ENCODE measurements at places on chromosomes 11 and 22.

DNA sequence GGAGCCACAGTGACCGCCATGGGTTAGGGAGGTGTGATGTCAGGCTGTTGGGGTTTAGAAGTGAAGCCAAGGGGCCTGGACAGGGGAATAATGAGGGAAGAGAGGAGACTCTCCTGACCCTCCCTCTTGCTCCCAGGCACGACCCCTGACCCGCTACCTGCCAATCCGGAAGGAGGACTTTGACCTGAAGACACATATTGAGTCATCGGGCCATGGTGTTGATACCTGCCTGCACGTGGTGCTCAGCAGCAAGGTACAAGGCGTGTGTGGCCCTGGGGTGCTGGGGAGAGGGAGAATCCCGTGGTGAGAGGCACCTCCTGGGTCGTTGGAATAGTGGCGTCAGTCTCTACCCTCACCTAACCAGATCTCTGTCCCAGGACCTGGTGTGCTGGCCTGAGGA lies 29.5 kb downstream of the TREH start:
- no peak for DNase-seq

- DNase-seq: no peak
These were observed 73.5 kb downstream of the BRD1 start for GRCh38 chr22:49753961-49754695.

DNA sequence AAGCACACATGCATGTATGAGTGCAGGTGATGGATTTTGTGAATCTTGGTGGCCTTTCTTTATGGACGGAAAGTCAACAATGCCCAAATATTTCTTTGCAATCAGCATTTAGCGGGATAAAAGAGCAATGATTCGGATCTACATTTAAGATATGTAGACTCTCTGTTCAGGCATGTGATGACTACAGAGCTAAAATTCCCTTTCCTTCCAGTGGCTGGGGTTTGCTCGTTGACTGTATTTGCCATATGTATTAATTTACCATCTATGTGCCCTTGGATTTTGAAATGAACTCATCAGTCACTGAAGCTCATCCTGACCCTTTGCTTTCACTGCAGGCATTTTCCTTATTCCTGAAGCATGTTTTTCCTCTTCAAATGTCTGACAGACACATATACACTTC lies 13.6 kb downstream of the BLID start:
- no peak for DNase-seq

DNA sequence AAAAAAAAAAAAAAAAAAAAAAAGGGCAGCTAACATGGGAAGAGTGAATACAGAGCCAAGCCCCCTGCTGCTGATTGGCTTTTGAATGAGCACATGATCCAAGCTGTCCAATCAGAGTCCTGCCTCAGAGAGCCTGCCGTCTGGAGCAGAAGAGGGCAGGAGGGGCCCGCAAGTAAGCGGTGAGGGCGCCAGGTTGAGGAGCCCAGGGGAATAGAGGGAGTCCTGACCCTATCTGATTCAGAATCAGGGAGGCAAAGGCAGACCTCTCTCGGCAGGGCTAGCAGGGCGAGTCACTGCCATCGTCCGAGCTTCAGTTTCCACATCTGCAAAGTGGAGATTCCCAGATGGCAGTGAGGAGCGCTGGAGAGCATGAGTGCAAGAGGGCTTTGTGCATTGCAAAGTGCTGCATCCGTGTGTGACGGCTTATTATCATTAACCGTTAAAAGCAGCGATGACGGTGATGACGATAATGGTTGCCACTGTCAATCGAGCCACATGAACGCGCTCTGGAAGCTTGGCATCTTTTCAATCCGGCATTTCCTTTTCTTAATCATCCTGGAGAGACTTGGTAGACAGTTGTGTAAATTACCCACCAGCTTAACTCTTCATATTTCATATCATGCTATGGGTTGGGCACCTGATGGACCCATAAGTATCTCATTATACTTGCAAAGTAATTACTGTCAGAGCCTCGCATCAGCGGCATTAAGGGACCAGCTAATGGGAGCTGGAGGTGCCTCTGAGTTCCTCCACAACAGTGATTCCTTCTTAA lies 68.6 kb upstream of the ATXN10 start:
- no peak for DNase-seq

- DNase-seq: no peak
These were observed 73.3 kb downstream of the SERGEF start for GRCh38 chr11:17939542-17939941.

- no peak for DNase-seq
These were observed 39.5 kb downstream of the CDKN1C start for GRCh38 chr11:2846056-2846455.

DNA sequence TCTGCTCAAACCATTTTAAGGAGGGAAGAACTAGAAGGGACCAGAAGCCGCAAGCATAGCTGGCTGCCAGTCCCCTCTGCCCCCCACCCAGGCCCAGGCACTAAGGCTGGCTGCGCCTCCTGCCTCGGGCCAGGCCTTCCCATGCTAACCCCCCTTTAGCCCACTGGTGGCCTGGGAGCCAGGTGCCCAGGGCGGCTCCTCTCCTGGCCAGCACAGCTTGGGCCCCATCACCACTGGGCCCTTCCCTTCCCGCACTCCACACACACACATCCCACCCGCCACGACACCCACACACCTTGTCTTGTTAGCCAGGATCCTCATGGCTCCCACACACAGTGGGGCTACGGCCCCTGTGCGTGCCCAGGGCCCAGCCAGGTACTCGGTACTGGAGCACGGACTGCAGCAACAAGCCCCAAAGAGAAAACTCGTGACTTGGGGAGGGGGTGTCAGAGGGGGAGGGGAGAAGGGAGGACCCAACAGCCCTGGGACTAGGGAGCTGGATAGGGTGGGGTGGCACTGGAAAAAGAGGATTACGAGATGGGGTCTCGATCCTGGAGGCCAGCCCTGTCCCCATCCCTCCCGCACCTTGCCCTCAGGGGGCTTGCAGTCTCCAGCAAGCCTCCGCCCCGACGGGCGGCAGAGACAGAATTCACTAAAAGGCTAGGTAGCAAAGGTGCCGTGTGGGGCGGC lies 16.0 kb downstream of the BCL9L start:
- DNase-seq: no peak

DNA sequence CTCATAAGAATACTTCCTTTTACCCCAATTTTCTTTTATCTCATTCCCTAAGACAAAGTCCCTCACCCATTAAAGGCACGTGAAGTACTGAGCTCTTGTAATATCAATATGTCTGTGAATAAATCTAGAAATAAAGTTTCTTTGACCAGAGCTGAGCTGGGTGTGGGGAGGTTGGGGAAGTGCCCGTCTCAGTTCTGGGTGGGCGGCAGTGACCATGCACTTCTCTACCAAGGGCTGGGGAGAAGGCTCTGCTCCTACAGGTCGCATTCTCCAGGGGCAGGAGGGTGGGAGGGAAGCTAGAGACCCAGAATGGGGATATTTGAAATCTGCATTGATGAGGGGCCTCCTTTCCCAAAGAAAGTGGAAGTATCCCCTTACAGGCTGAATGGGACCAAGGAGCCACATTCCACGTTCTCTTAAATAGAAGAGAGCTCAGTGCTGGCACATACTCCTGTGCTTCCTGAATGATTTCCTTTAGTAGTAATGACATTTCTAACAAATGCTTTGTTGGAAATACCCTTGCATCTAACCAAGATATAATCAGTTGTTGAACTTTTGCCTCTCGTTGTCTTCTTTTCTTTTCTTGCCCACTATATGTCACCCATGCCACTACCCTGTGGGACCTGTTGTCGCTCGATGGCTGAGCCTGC lies 16.1 kb downstream of the RBX1 start:
- DNase-seq: no peak

- no peak for DNase-seq
These were observed 907 bp downstream of the SLC15A3 start for GRCh38 chr11:60950933-60951605.

DNA sequence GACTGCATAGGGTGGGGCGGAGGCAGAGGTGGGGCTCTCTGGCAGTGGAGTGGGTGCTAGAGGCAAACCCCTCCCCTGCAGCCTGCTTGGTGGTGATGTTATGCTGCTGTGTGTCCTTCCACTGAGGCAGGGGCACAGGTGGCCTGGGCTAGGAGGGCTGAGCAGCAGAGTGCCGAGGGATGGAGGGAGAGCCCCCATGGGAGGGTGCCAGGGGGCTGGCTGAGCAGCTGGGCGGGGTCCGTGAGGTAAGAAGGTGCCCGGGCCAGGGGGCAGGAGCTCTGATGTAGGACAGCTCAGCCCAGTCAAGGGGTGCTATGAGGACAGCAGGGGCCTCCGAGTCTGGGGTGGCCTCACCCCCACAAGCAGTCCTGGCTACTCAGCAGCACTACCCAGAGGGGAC lies 4.2 kb downstream of the CLDN5 start:
- DNase-seq: no peak

- no peak for DNase-seq
These were observed 31.3 kb downstream of the RSF1 start for GRCh38 chr11:77789061-77789730.

DNA sequence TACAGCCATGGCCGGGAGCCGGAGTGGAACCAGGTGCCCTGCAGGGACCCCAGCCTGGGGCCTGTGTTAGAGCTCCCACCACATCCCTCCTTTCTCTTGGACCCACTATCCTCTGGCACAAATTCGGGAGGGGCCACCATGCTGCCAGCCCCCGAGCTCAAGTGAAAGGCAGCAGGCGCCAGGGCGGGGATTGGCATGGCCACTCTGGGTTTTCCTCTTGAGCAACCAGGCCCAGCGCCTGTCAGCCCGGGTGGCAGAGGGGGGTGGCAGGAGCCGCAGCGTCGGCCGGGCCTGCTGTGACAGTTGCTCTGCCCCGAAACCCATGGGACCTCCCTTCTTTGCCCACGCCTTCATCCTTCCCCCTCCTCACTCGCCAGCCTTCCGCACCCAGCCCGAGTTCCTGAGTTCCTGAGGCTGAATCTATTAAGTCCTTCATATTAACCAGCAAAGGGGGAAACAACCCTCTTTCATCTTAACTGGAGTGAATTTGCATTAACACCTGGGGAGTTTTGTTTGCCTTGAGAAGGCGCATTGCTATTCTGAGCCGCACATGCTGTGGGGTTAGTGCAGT lies 16.8 kb upstream of the CABP7 start:
- DNase-seq: no peak

- no peak for DNase-seq
These were observed 272.9 kb downstream of the DDX10 start for GRCh38 chr11:108937746-108938145.

GRCh38 chr11:108697872-108698473 lies 33.1 kb downstream of the DDX10 start:
- no peak for DNase-seq

- no peak for DNase-seq
These were observed 134.5 kb upstream of the NAV2 start for GRCh38 chr11:19577976-19578619.

DNA sequence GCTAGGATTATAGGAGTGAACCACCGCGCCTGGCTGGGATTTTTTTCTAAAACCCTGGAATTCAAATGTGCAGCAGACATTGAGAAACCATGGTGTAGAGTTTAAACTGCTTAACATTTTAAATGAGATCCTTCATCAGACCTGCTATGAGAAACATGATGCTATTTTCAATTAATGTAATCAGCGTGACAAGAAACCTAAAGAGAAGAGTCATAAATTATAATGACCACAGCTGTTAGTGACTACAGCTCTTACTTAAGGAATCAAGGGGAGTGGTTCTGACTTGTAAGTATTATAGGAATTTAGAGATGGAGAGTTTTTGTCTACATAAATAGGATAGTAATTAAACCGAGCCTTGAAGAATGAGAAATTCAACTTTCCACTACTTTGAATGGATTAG lies 170.6 kb downstream of the BARX2 start:
- no peak for DNase-seq

DNA sequence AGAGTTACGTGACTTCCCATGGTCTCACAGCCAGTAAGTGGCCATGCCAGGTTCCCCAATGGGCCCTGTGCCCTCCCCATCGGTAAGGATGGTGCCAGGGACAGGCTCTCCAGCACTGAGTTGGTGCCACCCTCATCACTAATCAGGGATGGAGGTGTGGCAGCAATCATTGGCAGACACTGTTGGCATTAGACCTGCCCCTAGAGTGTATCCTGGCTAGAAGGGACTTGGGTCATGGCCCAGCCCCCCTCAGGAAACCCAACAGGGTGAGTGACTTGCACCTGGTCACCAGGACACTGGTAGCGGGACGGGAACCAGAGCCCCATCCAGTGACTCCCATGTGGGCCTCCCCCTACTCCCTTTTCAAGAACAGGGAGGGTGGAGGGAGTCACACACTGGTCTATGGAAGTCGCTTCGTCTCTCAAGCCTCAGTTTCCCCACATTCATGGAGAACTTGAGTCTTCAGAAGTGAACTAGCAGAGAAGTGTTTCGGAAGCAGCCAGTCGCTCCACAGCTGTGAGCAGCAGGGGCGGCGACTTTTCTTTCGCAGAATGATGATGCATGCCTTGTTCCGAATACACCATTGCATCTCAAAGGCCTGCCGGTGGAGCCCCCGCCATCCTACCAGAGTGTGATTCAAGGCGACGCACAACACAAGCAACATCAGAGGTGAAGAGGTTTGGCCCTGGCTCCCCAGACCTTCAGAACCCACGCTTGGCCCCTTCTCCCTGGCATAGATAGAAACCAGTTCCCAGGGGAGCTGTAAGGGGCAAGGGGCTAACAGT lies 12.9 kb downstream of the MS4A10 start:
- DNase-seq: no peak

- no peak for DNase-seq
These were observed 15.8 kb upstream of the ZC3H12C start for GRCh38 chr11:110077346-110077745.

- no peak for DNase-seq
These were observed 23.0 kb downstream of the ALX4 start for GRCh38 chr11:44286911-44287310.

GRCh38 chr11:16111690-16112089 lies 244.7 kb downstream of the SOX6 start:
- DNase-seq: no peak

- DNase-seq: no peak
These were observed 15.2 kb downstream of the MB start for GRCh38 chr22:35601743-35602615.

- DNase-seq: no peak
These were observed 39.8 kb downstream of the SYN3 start for GRCh38 chr22:33018232-33018864.

- DNase-seq: no peak
These were observed 371.3 kb downstream of the TENM4 start for GRCh38 chr11:79069504-79069903.

DNA sequence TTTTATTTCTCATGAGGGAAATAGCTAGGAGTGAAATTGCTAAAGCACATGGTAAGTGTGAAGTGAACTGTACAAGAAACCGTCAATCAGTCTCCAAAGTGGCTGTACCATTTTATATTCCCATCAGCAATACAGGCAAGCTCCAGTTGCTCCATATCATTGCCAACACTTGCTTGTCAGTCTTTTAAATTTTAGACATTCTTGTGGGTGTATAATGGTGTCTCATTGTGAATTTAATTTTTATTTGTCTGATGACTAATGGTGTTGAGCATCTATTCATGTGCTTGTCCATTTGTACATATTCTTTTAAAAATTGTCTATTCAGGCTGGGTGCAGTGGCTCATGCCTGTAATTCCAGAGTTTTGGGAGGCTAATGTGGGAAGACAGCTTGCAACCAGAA lies 34.1 kb upstream of the SMCO4 start:
- DNase-seq: no peak

Data from stimulated activated CD8-positive, alpha-beta memory T cell treated with anti-CD3 and anti-CD28 coated beads, Interleukin-7, amount 100 ng/mL, for 24 hours (primary cell).